ENCODE measurements at places on chromosomes 5 and 9.

DNA sequence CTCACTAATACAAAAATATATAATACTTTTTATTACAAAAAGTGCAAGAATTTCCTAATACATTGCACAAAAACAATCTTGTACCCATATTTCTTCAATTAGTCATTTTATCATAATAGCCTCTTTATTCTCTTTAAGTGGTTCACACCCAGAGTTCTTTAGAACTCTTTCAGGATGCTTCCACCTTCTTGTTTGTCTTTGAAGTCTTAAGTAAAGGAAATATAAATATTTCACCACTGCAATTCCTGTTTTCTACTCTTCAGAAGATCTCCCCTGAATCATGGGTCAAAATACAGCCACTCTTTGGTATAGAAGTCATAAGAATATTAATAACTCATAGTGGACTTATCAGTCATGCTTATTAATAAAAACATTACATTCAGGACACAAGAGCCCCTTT is 293.0 kb downstream of the ATPSCKMT start:
- no peak for DNase-seq

- no peak for DNase-seq
These were observed 356.8 kb upstream of the KIF2A start for GRCh38 chr5:61949054-61949678.

DNA sequence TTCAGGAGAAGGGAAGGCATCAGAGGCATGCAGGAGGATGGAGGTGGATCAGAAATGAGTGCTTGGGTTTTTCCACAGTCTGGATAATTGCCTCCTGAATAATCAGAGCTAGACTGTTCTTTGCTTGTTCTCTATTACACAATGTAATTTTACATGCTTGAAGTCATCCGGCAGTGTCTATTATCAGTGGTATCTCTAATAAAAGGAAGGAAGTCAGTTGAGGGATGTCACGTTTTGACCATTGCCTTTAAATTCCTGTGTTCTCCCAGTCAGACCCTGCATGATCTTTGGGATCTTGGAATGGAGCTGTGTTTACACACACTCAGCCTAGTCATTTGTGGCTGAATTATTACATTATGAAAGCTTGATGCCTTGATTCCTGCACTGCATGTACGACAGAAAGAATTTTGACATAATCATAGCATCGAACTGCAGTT is 91.0 kb downstream of the PDE8B start:
- DNase-seq: no peak

DNA sequence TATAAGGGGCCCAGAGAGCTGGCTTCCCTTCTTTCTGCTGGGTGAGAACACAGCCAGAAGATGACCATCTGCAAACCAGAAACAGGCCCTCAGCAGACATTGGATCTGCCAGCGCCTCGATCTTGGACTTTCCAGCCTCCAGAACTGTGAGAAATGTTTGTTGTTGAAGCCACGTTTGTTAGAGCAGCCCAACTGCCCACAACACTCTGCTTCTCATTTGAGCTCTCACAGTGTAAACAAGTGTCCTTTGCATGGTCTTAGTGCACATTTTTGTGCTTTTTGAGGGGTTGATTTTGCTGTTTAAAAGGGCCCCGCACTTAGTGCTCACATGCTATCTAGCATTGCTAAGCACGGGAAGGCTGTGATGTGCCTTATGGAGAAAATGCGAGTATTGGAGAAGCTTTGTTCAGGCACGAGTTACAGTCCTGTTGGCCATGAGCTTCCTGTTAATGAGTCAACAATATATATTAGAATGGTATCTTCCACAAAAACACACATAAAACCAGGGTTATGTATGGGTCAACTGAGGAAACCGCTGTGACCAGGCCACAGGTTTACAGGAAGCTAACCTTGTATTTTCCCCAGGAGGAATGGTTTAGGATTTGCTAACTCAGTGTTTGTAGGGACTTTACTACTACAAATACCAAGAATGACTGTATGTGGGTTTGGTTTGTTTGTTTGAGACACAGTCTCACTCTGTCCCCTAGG is 11.9 kb downstream of the CMBL start:
- DNase-seq: no peak

DNA sequence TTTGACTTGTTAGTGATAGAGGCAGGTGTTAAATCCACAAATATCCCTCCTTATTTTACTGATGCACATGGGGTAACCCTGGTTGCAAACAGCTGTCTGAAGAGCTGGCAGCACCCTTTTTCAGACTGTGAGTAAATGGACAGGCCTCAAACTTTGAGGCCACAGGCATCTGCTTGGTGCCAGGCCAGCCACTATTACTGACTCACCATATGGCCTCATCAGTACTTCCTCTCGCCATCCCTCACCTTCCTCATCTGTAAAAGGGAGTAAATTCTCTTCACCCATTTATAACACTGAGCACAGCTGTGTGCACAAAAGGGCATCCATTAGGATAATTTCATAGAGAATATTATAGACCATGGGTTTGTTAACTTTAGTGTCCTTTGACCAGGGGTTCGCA is 11.9 kb upstream of the TNIP1 start:
- DNase-seq: no peak

- no peak for DNase-seq
These were observed 143.9 kb upstream of the ZNF366 start for GRCh38 chr5:72651109-72651508.

Measured in stimulated activated naive CD4-positive, alpha-beta T cell treated with Interleukin-2 at 50 U/mL for 16 hours (primary cell).